ENCODE measurements at places on chromosomes 16 and 17.

GRCh38 chr16:71303938-71304337, 14.7 kb upstream of the CMTR2 start:
- H3K36me3 ChIP-seq, result no peaks in the 10 kb centered on the region
- H3K4me3 ChIP-seq, result no peak overlapping the region
- H3K4me1 ChIP-seq, result no peaks in the 10 kb centered on the region
- DNase-seq, result no peak
- H3K27ac ChIP-seq, result no peak overlapping the region

DNA sequence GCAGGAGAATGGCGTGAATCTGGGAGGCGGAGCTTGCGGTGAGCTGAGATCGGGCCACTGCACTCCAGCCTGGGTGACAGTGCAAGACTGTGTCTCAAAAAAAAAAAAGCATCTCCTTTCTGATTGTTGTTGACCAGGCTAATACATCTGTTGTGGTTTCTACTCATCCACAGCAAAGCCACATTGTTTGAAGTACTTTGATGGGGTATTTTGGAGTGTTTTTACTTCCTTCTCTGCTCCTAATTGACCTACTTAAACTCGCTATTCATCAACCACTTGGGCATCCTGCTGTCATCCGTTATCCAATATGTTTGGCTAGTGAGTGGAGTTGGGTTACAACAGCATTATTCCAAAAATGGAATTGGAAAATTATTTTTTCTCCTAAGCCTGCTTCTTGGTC, 3.5 kb upstream of the CDC27 start:
- no peak overlapping the region for H3K27ac ChIP-seq
- peaks cover 15% of the 10 kb centered on the region for H3K4me1 ChIP-seq
- DNase-seq, result no peak
- no peaks in the 10 kb centered on the region for H3K36me3 ChIP-seq
- no peaks in the 10 kb centered on the region for H3K27me3 ChIP-seq

DNA sequence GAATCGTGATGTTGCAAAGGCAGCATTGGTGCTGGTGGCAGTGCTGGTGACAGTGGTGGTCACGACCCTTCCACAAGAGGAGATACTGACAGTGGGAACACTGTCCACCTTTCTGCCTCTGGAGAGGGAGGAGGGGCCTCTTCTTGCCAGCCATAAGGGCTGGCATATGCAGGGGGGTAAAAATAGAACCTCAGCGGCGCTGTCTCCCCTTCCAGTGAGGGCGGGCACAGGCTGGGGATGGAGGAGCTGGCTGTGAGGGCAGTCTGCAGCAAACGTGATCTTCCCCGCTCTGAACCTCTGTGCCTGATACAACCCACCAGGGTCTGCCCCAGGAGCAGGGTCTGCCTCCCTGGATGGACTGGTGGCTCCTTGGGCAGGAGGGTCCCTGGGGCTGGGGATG, 3.4 kb downstream of the RAP1GAP2 start:
- H3K27me3 ChIP-seq, result no peaks in the 10 kb centered on the region
- H3K4me1 ChIP-seq, result no peaks in the 10 kb centered on the region
- H3K36me3 ChIP-seq, result no peaks in the 10 kb centered on the region
- no peak overlapping the region for H3K27ac ChIP-seq
- no peak for DNase-seq

- no peak overlapping the region for H3K4me3 ChIP-seq
- no peaks in the 10 kb centered on the region for H3K4me1 ChIP-seq
- no peak overlapping the region for H3K27ac ChIP-seq
- no peaks in the 10 kb centered on the region for H3K27me3 ChIP-seq
Measured at GRCh38 chr16:19861133-19861532, 23.5 kb downstream of the GPRC5B start.

DNA sequence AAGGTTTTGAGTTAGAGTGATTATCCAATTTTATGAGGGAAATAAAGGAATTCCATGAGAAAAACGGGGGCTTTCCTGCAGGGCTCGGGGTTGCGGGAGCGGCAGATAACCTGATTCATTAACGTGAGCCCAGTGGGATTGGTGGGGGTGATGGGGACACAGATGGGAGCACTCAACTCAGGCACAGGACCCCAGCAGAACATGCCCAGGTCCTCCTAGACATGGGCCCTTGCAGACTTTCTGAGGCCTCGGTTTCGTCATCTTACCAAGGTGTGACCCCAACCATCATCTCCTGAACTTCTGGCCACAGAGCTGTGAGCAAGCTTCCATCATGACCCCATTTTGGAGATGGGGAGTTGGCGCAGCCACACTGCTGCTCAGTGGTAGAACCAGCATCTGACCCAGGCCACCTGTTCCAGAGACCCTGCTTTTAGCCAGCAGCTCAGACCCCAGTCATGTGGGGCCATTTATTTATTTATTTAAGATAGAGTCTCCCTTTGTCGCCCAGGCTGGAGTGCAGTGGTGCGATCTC, 22.3 kb downstream of the CARHSP1 start:
- no peak overlapping the region for H3K4me3 ChIP-seq
- no peak for DNase-seq
- no peaks in the 10 kb centered on the region for H3K36me3 ChIP-seq

- DNase-seq, result no peak
- peaks cover 63% of the 10 kb centered on the region for H3K4me1 ChIP-seq
- peaks cover 11% of the 10 kb centered on the region for H3K36me3 ChIP-seq
- no peaks in the 10 kb centered on the region for H3K27me3 ChIP-seq
Measured at GRCh38 chr16:964356-965035, 6.3 kb downstream of the LMF1 start.

- H3K36me3 ChIP-seq, result no peaks in the 10 kb centered on the region
- no peak overlapping the region for H3K27ac ChIP-seq
- no peak overlapping the region for H3K4me3 ChIP-seq
- H3K27me3 ChIP-seq, result no peaks in the 10 kb centered on the region
- no peak for DNase-seq
Measured at GRCh38 chr17:36011201-36011600, 6.6 kb downstream of the CCL23 start.

DNA sequence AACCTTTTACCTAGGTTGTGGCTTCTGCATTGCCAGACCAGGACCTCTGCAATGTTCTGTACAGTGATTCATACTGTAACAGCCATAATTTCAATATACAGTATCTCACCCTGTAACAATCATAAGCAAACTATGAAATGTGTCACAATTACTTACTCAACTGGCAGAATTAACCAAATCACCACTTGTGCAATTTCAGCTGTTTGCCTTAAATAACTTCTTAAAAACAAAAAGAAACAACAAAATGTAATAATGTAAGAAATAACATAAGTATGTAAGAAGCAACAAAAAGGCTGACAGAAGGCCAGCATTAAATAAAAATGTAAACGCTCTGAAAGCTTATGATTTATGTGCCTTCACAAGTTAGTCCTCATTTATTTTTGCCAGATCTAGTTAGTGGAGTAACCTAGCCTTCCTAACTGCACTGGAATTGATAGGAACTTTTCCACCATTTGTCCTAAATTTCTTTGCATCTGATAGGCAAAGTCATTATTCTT, 96.9 kb downstream of the SKAP1 start:
- H3K4me1 ChIP-seq, result no peaks in the 10 kb centered on the region
- H3K27ac ChIP-seq, result no peak overlapping the region
- H3K27me3 ChIP-seq, result no peaks in the 10 kb centered on the region
- DNase-seq, result no peak
- no peaks in the 10 kb centered on the region for H3K36me3 ChIP-seq
- no peak overlapping the region for H3K4me3 ChIP-seq

DNA sequence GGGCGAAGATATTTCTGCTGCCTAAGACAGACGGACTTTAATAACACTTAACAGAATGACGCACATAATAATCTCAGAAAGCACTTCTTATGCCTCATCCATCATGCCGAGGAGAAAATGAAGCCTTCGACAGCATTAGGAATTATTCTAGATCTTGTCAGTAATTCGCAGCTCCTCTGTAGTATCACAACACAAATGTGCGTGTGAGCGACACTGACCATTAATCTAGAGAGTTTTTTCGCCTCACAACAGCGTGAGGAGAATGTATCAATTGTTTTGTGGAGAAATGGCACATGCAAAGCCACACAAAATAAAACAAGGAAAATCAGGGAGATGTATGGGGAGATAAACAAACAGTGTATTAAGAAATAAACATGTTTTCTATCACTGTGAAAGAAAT, 410.2 kb upstream of the PSMD7 start:
- H3K36me3 ChIP-seq, result no peaks in the 10 kb centered on the region
- no peak overlapping the region for H3K4me3 ChIP-seq
- no peaks in the 10 kb centered on the region for H3K4me1 ChIP-seq
- no peak for DNase-seq

GRCh38 chr17:2204393-2204792, 99.2 kb downstream of the SMG6 start:
- H3K36me3 ChIP-seq, result no peaks in the 10 kb centered on the region
- DNase-seq, result no peak
- H3K4me1 ChIP-seq, result no peaks in the 10 kb centered on the region
- no peak overlapping the region for H3K27ac ChIP-seq
- no peaks in the 10 kb centered on the region for H3K27me3 ChIP-seq

DNA sequence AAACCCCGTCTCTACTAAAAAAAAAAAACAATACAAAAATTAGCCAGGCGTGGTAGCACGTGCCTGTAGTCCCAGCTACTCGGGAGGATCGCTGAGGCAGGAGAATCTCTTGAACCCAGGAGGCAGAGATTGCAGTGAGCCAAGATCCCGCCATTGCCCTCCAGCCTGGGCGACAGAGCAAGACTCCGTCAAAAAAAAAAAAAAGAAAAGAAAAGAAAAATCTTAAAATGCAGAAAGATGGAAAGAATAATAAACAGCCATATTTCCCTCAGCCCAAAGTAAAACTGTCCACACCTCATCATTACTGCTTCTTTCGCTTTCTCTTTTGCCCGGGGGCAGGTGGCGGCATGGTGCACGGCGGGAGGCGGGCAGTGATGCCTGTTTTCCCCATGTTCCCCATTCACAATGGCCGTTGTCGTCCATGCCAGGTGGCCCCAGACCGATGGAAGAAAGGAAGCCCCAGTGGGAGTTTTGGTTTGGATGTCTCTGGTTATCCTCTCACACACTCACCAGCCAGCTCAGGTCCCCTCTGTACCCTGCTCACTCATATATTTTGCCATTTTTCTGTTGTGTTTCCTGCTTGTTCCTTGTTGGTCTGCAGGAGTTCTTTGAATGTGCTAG, 37.0 kb upstream of the PEMT start:
- no peaks in the 10 kb centered on the region for H3K27me3 ChIP-seq
- no peaks in the 10 kb centered on the region for H3K36me3 ChIP-seq
- no peaks in the 10 kb centered on the region for H3K4me1 ChIP-seq
- no peak overlapping the region for H3K4me3 ChIP-seq
- DNase-seq, result no peak

DNA sequence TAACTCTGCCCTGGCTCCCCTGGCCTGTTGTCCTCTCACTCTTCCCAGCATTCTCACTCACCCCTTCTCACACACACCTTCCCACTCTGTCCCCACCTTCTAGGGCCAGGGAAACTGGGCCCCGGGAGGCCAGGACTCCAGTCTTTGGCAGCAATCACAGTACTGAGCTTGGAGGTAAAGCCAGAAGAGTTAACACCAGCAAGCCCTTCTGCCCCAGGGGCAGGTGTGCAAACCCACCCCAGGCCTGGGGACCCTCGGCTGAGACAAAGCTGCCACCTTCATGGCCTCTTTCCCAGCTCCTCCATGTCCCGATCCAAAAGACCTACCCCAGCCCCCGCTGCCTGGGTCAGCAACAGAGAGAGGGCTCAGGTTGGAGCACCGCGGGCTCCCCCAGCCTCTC, 36.9 kb upstream of the MLKL start:
- H3K4me3 ChIP-seq, result no peak overlapping the region
- no peaks in the 10 kb centered on the region for H3K36me3 ChIP-seq
- H3K27me3 ChIP-seq, result no peaks in the 10 kb centered on the region
